Ovary (tissue), 10 donors: ENCODE measurements at places on chromosomes 1 and 21.

- peak overlapping the region; percentile 95 for H3K27ac ChIP-seq
- no peaks in the 10 kb centered on the region for H3K36me3 ChIP-seq
Measured at GRCh38 chr1:207868251-207868773, 42.6 kb downstream of the CD34 start.

DNA sequence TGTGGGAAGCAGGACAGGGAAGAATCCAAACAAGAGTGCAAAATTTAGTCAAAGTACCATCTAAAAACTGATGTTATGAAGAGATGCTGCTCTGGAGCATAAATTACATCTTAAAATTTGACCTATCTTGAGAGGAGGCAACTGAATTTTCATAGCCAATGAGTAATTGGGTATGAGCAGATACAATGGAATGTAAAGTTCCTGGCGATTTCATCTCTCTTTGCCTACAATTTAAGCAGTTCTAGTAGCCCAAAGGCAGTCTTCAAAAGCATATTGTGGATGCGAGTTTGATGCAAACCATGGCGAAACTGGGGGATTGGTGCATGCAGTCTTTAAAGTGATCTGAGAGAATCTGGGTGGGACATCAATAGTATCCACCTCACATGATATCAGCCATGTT lies 1265.9 kb downstream of the BRINP3 start:
- DNase-seq = no peak
- no peaks in the 10 kb centered on the region for H3K4me1 ChIP-seq
- H3K27ac ChIP-seq = no peak overlapping the region
- H3K36me3 ChIP-seq = no peaks in the 10 kb centered on the region

GRCh38 chr1:193402037-193402436 lies 215.6 kb upstream of the B3GALT2 start:
- DNase-seq = no peak
- H3K4me3 ChIP-seq = no peak overlapping the region
- H3K4me1 ChIP-seq = no peaks in the 10 kb centered on the region
- no peaks in the 10 kb centered on the region for H3K27me3 ChIP-seq

- no peaks in the 10 kb centered on the region for H3K27me3 ChIP-seq
- DNase-seq = no peak
- H3K27ac ChIP-seq = no peak overlapping the region
- H3K4me3 ChIP-seq = no peak overlapping the region
Measured at GRCh38 chr21:42272109-42272962, 42.9 kb downstream of the TFF3 start.

GRCh38 chr1:14739082-14739832 lies 140.8 kb downstream of the KAZN start:
- H3K4me3 ChIP-seq = no peak overlapping the region
- H3K27ac ChIP-seq = no peak overlapping the region
- H3K36me3 ChIP-seq = no peaks in the 10 kb centered on the region
- H3K27me3 ChIP-seq = no peaks in the 10 kb centered on the region
- H3K4me1 ChIP-seq = no peaks in the 10 kb centered on the region
- DNase-seq = no peak

- peak; percentile 88 for DNase-seq
- no peaks in the 10 kb centered on the region for H3K36me3 ChIP-seq
- no peaks in the 10 kb centered on the region for H3K4me1 ChIP-seq
- H3K27ac ChIP-seq = peak overlapping the region; percentile 95
- H3K27me3 ChIP-seq = no peaks in the 10 kb centered on the region
Measured at GRCh38 chr1:226109829-226110248, 47.3 kb downstream of the H3-3A start.

DNA sequence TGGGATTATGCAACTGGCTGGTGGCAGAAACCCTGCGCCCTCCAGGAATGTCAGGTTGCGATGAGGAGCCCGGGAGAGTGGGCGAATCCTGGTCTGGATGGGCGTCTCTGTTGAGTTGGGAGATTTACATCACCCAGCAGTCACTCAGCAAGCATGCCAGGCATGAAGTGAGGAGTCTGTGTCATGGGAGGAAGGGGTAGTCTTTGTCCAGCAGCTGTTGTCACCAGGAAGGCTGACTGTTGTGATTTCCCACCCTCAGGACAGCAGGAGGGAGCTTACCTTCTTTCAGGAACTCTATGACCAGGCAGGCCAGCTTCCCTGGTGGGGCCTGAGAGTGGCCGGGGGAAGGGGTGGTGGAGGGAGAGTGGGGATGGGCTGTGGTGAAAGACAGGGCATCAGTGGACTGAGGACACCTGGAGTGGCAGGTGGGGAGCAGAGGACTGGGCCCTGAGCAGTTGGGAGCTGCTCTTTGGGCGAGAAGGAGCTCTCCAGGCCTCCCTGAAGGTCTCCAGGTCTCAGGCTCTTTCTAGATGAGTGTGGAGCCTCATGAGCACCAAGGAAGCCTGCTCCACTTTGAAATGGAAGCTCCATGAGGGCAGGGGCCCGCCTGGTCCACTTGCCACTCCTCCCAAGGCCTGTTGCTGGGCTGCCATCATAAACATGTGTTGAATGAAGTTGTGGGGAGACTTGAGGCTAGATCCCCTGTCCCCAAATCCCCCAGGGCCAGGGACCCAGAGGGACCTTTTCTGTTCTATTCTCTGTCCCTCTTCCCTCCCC lies 21.3 kb upstream of the PKP1 start:
- no peaks in the 10 kb centered on the region for H3K27me3 ChIP-seq
- no peak for DNase-seq
- no peak overlapping the region for H3K27ac ChIP-seq
- no peaks in the 10 kb centered on the region for H3K4me1 ChIP-seq
- H3K36me3 ChIP-seq = no peaks in the 10 kb centered on the region

GRCh38 chr1:1243266-1243660 lies 3.3 kb downstream of the C1QTNF12 start:
- no peaks in the 10 kb centered on the region for H3K4me1 ChIP-seq
- H3K27me3 ChIP-seq = peaks cover 10% of the 10 kb centered on the region
- no peaks in the 10 kb centered on the region for H3K36me3 ChIP-seq
- no peak overlapping the region for H3K27ac ChIP-seq

- no peak for DNase-seq
- no peaks in the 10 kb centered on the region for H3K36me3 ChIP-seq
- H3K4me1 ChIP-seq = peaks cover 2% of the 10 kb centered on the region
- no peaks in the 10 kb centered on the region for H3K27me3 ChIP-seq
Measured at GRCh38 chr1:37602750-37603694, 7.3 kb upstream of the GNL2 start.

- H3K4me1 ChIP-seq = no peaks in the 10 kb centered on the region
- no peaks in the 10 kb centered on the region for H3K27me3 ChIP-seq
- H3K4me3 ChIP-seq = no peak overlapping the region
- H3K27ac ChIP-seq = no peak overlapping the region
- DNase-seq = no peak
Measured at GRCh38 chr1:31327381-31327780, 30.5 kb downstream of the ZCCHC17 start.

DNA sequence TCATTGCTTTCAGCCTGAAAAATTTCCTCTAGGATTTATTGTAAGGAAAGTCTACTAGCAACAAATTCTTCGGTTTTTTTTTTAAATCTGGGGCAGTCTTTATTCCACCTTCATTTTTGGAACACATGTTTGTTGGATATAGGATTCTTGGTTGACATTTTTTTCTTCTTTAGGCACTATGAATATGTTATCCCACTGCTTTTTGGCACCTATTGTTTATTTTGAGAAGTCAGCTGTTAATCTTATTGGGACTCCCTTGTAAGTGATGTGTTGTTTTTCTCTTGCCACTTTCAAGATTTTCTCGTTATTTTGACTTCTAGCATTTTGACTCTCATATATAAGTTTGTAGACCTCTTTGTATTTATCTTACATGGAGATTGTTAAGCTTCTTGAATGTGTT lies 99.3 kb downstream of the NPHS2 start:
- H3K27me3 ChIP-seq = no peaks in the 10 kb centered on the region
- no peaks in the 10 kb centered on the region for H3K36me3 ChIP-seq
- DNase-seq = no peak
- no peak overlapping the region for H3K4me3 ChIP-seq
- no peaks in the 10 kb centered on the region for H3K4me1 ChIP-seq
